SK-MEL-5 (cell line): ENCODE measurements at places on chromosomes 6 and 20. TPM values are rescaled to one million over a fixed set of nuclear protein-coding genes. Genes with fewer than 3 reads are reported as not detected.

The OGFRL1 gene
- total RNA-seq: 5.9 and 6.4 TPM in 2 replicates

The NMBR gene
- not detected in 2 replicates for total RNA-seq

The RBCK1 gene
- total RNA-seq: 51.1 and 58.0 TPM in 2 replicates

The FAM209B gene
- total RNA-seq: not detected in 2 replicates

The CFAP61 gene
- total RNA-seq: 39.3 and 54.6 TPM in 2 replicates

The PBOV1 gene
- total RNA-seq: not detected in 2 replicates

The SSTR4 gene
- total RNA-seq: not detected in 2 replicates

The SLC44A4 gene
- total RNA-seq: not detected in 2 replicates

The INSM1 gene
- 0.56 and 0.66 TPM in 2 replicates for total RNA-seq

The TCF15 gene
- total RNA-seq: not detected in 2 replicates

The METTL24 gene
- total RNA-seq: not detected in 2 replicates

The PTGIS gene
- 0.16 TPM in 1 of 2 replicates, not detected in the other for total RNA-seq

DNA sequence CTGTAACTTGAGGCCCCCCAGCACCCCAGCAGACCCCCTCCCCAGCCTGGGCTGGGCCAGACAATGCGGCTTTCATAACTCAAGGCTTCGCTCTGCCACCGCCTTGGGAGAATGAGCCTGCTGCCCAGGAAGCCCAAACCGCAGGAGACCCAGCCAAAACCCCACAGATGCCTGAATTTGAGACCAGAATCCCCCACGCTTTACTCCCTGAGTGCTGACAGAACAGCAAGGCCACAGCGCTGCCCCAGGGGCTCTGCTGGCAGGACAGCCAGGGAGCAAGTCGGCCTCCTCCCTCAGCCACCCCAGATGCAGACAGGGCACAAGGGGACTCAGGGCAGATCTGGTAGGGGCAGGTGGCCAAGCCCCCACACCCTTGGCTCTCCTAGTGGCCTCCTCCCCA, 2.2 kb downstream of the MDFI start:
- DNase-seq: no peak

DNA sequence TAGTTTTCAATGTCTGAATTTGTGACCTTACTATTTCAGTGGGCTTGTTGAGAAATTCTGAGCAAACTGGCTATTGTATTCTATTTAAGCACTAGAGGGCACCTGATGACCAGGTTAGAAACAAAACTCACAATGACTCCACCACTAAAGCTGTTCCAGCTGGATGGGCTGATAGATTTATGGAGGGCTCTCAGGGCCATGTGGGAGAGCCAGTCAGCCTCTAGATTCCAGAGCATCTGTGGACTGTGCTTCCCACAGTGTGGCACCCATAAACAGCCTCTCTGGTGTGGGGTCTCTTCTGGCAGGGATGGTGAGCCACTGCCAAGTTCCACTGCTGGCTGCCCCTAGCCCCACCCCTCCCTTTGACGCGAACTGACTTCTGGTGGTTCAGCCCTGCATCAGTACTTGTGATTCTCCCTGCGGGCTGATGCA, 29.2 kb downstream of the C6orf58 start:
- peak; percentile 62 for DNase-seq

- DNase-seq: no peak
Observed at GRCh38 chr20:49452011-49452482, 30.4 kb downstream of the KCNB1 start.

DNA sequence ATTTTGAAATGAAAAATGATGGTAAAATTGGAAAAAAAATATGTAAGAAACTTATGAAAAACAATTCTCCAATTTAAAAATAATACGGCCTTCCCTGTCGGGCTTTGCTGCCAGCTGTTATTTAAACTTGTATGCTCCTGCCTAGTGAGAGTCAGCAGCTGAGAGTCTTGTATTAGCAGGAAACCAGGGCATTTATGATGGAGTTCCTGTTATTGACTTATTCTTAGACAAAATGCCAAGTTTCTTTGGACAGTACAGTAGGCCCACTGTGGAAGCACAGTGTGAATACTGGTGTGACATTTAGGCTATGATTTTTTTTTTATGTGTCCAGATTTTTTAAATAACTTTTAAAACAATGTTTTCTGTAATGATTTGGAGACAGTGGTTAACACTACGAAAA, 42.1 kb downstream of the GMDS start:
- DNase-seq: peak; percentile 79

DNA sequence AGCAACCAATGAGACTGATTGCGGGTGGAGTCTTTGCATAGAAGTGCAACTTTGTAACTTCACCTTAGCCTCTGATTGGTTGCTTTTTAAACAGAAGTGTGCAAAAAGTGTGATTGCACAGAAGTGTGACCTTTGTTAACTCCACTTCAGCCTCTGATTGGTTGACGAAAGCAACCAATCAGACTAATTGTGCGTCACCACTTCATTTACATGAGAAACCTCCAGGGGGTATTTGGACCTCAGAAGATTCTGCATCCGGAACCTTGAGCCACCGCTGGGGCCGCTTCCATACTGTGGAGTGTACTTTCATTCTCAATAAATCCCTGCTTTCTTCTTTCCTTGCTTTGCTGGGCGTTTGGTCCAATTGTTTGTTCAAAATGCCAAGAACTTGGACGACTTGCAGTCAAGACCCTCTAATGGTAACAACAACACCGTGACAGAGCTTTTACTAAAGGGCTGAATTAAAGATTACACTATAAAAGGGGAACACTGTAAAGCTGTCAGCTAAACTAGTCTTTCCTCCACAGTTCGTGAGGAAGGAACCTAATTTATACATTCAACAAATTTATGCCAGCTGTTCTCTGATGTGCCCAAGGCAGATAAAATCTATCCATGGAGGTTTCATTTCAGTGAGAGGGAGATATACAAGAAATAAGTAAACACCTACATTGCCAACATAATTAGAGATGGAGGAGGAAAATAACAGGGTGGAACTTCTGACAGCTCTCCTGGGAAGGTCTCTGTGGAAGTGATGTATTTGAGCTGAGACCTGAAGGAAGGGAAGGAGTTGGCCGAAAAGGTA, 1.4 kb upstream of the HECA start:
- peak; percentile 18 for DNase-seq

GRCh38 chr6:140275725-140276124, 901.3 kb upstream of the CITED2 start:
- no peak for DNase-seq

DNA sequence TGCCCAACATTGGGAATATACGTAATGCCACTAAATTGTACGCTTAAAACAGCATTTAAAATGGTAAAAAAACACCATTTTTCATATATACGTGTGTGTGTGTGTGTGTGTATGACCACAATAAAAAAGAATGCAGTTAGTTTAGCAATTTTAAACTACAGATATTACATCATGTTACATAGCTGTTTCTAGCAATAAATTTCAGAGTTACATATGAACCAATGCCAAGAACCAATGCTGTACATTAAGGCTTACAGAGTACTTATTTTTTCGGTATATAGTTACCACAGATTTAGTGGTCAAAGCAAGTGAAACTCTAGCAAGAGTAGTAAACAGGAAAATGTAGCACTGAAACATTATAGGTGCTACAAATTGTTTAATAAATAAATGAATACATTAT, 119.3 kb downstream of the PDE10A start:
- DNase-seq: no peak

- DNase-seq: no peak
Observed at GRCh38 chr6:12818324-12818723, 101.8 kb downstream of the PHACTR1 start.

- no peak for DNase-seq
Observed at GRCh38 chr6:88814909-88815308, 148.5 kb downstream of the RNGTT start.

DNA sequence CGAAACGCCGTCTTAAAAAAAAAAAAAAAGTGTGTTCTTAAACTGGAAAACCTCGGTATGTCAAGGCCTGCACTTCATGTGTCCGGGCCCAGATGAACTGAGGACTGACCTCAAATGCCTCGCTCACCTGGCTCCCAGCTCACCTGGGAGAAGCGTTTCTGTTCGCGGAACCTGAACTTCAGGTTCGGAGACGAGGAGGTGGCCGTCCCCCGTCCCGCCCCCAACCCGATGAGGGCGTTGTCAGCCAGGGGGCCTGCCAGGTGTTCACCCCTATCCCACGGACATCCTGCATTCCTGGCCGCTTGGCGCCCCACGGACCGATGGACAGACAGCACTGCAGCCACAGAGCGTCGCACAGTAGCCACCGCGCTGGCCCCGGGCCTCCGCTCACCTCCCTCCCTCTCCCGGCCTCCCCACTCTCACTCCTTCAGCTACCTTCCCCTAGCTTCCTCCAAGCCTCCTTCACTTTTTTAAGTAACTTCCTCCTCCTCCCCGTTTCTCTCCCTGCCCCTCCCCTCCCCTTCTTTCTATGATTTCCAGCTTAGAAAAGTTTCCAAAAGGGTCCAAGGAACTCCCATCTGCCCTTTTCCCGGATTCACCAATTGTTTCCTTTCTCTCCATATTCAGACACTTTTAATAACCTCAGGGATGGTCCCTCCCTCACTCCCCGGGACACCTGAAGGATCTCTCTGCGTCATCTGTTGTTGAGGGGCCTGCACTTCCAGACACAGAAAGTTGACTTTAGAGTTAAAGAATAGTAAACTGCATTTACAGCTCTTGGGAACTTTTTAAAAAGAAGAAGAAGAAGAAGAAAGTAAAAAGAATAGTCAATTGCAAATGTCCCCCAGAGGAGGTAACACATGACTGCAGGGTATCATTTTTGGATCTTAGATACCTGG, 22.7 kb upstream of the MCM3 start:
- DNase-seq: no peak

DNA sequence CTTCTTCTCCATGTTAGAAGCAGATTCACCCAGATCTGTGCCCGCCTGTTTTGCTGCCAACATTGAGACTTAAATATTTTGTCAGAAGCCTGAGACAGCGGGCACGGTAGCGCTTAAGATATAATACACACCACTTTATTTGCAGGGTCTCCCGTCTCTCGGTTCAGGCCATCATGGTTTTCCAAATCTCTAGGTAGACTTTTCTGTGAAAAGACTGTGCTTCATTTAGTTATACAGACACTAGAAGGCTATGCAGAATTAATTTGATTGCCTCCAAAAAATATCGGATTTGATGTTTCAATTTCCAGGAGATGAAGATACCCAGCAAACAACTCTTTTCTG, 598 bp downstream of the TBP start:
- no peak for DNase-seq

DNA sequence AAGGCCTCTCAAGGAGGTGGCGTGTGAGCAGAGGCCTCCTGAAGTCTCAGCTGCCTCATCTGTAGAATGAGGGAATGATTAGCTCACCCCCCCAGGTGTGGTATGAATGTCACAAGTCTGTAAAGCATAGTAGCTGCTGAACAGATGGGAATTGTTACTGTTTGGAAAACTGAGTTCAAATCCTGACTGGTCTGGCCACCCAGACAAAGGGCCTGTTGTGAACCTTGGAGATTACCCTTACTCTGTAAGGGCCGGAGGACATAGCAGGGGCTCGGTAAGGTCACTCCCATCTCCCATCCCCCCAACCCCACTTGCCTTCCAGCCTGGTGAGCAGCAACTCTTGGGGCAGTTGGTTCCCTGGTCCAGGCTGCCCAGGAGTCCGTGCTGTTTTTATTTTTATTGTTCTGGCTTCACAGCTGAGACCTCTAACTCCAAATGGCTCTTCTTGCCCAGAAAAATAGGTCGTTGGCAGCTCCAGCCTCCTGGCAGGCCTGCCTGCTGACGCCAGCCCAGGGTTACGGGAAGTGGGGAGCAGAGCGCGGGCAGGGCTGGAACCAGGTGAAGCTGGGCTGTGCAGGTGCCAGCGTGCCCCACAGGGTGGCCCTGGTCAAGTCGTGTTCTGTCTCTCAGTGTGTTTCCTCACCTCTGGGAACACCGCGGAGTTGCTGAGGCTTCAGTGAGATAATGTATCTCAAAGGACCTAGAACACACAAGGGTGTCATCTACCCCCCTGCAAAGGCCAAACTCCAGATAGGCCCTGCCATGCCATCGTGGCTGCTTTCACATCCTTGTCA, 4.5 kb upstream of the SIRPA start:
- DNase-seq: peak; percentile 98

- no peak for DNase-seq
Observed at GRCh38 chr6:141463237-141463977, 669.3 kb upstream of the GJE1 start.

DNA sequence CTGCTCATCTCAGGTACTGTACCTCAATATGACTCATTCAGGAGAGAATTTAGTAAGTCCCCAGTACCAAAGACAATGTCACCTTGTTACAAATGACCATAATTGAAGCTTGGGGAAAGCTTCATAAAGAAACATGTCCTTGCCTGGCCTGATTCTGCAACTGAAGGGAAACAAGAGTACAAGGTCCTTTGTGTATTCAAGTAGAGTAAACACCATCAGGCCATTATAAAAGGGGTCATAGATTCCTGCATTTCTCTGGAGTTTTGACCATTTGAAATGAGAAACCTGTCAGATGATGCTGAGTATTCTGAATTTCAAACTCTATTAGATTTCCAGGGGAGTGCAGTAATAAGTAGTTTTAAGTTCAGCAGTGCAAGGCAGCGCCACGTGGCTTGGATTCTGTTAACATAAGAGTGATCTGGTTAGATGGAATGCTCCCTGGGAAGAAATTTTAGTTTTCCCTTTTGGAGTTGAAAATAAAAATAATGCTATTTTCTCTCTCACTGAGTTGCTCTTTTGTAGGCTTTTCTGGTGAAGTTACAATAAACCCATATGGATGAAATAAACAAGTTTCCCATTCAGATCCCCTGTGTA, 1054.3 kb downstream of the EPHA7 start:
- peak; percentile 45 for DNase-seq

- no peak for DNase-seq
Observed at GRCh38 chr6:47404435-47404834, 73.2 kb upstream of the CD2AP start.

DNA sequence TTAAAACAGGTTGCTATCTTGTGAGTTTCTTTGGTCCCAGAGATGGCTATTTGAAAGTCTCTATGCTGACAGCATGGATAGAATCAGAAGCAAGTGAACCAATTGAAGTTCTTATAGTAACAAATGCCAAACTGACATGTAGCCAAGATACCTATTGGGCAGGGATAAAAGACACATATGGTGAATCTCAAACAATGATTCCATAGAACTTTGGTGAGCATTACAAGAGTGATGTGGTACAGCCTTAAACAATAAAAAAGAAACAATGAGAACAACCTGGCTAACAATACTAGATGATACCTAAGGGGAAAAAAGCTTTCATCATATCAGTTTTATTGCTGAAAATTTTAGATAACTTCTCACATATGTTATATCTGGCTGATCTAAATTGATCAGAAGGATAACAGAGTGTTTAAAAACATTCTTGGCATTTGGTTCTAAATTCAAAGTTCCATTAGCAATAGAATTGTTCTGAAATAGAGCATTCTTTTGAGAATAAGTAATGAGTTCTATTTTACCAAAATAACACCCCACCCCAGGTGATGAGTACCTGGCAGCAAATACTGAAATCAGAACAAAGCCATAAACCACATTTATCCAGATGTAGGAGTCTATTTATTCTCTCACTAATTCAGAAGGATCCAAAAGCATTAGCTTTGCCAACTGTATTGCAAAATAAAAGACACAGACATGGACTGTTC, 5.8 kb upstream of the HMGCLL1 start:
- DNase-seq: no peak

- peak; percentile 57 for DNase-seq
Observed at GRCh38 chr6:154276810-154277628, 79.6 kb downstream of the IPCEF1 start.

DNA sequence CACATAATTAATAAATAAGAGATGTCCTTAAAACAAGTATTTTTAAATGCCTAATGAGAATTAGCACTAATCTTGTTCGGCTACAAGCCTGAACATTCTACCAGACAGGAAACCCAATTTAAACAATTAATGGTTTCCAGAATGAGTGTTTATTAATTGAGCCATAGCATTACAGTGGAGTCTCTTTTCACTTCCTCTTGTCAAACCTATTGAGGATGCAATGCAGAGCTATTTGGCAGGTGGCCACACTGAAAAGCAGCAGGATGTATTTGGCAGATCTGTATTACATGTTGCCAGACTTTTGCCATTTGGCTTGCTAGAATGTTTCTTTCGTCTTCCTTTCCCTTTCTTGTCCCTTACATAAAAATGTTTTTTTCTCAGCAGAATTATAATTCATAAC, 475.2 kb upstream of the MARCKS start:
- DNase-seq: no peak
